ENCODE measurements at places on chromosomes 1 and 21.

- DNase-seq, result no peak
These were observed 244.6 kb downstream of the NPHP4 start for GRCh38 chr1:5747426-5748285.

DNA sequence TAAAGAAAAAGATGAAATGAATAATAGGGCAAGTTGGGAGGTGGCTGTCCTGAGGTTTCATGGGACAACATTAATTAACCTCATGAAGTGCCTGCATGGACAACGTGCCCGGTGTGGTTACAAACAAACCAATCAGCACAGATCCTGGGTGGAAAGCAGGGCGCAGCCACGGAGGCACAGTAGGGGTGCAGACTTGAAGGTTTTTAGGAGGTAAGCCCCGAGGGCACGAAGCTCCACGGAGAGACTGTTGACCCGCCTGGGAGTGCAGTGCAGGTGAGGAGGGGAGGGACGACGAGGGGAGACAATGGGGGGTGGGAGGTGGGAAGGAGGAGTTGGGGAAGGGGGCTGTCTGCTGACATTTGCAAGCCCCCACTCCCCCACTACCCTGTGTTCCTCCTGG lies 2.3 kb upstream of the RIPK4 start:
- DNase-seq, result no peak

- no peak for DNase-seq
These were observed 8.1 kb upstream of the TNFRSF4 start for GRCh38 chr1:1221887-1222574.

- no peak for DNase-seq
These were observed 31.7 kb downstream of the TP73 start for GRCh38 chr1:3683992-3684391.

- DNase-seq, result no peak
These were observed 1560.3 kb downstream of the MRPL39 start for GRCh38 chr21:24046829-24047443.

DNA sequence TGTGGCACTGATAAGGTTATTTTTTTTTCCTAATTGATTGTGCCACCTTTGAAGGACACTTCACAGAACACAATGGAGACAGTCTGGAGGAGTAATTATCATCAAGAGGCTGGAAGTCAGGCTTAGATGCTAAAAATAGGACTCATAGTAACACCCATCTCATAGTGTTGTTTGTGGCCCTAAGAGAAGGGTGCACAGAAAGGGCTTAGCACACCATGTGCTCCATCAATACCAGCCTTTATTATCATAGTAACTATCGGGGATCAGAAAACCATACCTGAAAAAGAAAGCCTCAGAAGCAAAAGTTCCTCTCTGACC lies 11.9 kb downstream of the NIPAL3 start:
- no peak for DNase-seq

DNA sequence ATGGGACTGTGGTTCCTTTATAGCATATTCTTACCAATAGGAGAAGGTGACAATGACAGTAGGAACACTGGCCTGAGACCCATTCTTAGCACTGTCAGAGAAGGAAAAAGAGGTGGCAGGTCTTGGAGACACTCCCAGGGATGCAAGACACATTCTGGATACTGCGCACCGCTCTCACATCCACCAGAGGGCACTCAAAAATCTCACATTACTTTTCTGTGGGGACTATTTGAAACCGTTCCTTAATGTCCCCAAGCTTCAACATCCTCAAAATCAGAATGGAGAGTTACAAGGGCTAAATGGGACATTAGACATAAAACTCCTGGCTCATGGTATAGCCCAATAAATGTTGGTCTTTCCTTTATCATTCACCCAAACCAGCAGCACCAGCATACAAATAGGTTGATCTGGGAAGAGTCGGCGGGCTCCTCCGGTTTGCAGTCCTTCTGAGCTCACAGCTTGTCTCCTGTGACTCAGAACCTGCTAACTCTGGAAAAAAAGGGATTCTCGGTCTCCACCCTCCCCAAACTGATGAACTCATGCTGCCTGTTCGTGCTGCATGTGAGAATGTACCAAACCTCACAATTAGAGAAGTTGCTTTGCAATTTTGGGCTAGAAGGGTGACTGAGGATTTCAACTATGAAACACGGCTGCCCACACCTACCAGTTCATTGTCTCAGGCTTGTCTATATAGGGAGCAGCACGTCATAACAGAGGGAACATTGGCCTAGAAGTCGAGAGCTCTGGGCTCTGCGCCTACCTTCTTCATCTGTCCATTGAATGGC lies 40.2 kb downstream of the IL12RB2 start:
- DNase-seq, result no peak

DNA sequence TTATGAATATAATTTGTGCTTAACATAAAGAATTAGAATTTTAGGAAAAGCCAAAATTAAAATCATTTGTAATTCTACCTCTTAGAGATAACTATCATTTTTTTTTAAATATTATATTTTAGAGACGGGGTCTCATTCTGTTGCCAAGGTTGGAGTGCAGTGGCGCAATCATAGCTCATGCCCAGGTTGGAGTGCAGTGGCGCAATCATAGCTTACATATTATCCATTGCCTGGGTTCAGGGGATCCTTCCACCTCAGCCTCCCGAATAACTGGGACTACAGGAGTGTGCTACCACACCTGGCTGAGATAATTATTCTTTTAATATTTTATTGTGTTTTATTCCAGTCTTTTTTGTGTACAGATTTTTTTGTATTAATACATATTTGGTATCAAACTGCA lies 8.3 kb downstream of the RASAL2 start:
- no peak for DNase-seq

DNA sequence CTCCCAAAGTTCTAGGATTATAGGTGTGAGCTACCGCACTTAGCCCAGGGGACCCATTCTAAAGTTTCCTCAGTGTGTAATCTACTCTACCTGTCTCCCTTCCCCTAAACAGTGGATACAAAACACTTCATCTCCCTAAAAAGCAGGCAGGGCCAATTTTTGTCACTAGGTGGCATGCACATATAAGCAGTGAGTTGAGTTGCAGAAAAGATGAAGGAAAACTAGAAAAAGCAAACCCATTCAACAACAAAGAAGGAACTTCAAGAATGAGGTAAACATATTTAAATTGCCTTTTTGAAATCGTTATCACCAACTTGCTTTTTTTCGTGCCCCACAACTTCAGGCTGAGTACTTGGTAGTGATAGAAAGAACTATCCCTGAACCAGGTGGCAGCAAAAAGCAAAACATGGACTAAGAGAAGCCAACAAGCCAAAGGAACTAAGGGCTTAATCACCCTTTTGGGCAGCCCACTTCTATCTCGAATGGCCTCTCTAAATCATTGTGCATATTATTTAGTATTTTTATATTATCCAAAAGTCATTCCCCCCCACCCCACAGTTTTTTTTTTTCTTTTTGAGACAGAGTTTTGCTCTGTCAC lies 19.7 kb upstream of the ALDH9A1 start:
- peak; percentile 29 for DNase-seq

DNA sequence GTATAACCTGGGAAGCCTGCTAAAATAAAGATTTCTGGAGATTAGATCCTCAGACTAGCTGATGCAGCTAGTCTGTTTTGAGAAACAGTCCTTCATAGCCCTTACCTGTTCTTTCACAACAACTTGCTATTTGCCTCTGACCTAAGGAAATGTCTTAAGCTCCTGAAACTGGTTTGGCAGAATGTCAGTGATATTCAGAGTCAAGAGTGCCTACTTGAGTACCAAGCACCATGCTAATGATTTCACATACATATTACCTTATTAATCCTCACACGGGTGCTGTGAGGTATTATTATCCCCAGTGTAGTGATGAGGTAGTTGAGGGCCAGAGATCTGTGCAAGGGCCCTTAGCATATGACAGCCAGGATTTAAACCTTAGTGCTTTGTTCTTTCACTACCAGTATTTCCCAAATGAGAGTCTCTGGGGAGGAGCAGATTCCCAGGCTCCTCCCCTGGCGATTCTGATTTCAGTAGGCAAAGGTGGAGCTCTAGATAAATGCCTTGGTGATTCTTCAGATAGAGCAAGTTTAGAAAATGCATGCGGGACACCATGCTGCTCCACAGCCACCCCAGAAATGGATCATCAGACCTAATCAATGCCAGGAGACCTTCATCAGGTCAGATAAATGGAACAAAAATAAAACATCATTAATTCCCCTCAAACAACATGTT lies 47.4 kb upstream of the WNT2B start:
- no peak for DNase-seq

GRCh38 chr1:1191734-1192133 lies 14.7 kb downstream of the TNFRSF18 start:
- no peak for DNase-seq

- DNase-seq, result no peak
These were observed 26.3 kb upstream of the SYT14 start for GRCh38 chr1:209911746-209912145.

- DNase-seq, result peak; percentile 48
These were observed 2.3 kb downstream of the TTC24 start for GRCh38 chr1:156581661-156582387.

DNA sequence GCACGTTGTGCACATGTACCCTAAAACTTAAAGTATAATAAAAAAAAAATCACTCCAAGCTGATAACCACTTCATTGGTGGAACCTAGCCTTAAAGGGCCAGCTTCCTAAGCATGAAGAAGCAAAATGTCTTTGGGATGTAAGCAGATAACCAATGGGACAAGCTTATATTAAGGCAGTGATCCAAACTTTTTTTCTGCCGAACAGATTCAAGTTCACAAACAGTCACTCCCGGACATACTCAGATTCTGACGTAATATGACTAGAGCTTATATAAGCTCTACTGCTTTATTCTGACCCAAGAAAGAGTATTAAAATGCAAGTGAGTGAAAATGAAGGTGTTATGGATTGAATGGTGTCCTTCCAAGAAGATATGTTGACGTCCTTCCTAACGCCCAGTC lies 44.9 kb upstream of the HIVEP3 start:
- no peak for DNase-seq

DNA sequence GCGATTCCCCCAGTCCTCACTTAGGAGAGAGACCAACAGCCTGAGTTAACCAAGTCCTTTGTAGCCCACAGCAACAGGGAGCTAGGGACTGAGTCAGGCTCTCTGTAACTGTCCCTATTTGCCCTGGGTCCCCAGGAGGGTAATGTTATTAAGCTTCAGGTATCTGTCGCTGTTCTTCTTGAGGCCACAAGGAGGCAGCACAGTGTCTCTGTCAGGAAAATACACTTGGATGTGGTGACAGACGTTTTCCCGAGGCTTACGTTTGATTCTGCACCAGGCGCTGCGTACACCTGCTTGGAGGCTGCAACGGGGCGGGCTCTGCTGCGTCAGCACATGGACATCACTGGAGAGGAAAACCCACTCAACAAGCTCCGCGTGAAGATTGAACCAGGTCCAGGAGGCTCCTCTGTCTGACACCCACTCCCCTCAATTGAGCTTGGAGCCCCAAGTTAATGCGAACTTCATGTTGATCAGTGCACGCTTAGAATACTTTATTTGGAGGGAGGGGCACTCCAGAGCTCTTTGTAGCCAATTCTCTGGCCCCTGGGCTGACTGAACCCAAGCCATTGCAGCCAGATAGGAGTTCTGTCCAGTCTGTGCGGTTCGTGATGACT lies 10.7 kb upstream of the ELF3 start:
- DNase-seq, result peak; percentile 52

- DNase-seq, result no peak
These were observed 19.0 kb upstream of the SH2D5 start for GRCh38 chr1:20751462-20751990.

GRCh38 chr1:159992161-159992560 lies 38.1 kb upstream of the SLAMF9 start:
- no peak for DNase-seq

GRCh38 chr1:18787825-18788385 lies 71.6 kb downstream of the TAS1R2 start:
- DNase-seq, result no peak

GRCh38 chr1:109256085-109256484 lies 6.7 kb downstream of the CELSR2 start:
- DNase-seq, result no peak

DNA sequence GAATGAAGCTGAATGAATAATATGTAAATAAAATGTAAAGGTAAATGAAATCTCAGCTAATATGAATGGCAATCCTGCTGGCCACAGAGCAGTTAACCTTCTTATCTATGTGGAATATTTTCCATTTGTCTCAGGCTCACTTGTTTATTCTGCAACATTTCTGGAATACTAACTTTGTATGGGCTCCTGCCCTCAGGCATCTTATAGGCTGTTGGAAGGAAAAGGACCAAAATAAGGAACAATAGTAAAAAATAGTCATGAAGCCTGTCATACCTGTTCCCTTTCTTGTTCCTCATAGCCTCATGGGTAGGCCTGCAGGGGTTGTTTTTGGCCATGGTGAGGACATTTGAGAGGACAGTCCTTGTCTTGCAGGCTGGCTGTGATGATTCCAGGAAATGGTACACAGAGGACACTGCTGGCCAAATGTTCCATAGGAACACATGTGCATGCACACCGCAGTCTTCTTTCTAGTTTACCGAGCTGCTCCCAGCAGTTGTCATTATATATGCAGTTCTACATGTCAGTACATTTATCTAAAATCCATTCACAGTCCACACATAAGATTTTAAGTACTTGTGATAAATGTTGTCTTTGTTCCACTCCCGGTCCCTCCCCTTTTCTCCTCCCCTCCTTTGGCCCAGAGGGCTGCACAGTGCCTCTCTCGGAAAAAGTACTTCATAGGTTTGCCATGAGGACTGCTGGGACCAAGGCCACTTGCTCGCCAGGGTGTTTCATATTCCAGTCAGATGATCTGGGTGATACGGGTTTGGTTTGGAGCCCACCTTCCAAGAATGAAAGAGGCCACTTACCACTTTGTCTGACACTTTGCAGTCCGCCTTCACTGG lies 15.2 kb upstream of the KCNQ4 start:
- DNase-seq, result no peak

DNA sequence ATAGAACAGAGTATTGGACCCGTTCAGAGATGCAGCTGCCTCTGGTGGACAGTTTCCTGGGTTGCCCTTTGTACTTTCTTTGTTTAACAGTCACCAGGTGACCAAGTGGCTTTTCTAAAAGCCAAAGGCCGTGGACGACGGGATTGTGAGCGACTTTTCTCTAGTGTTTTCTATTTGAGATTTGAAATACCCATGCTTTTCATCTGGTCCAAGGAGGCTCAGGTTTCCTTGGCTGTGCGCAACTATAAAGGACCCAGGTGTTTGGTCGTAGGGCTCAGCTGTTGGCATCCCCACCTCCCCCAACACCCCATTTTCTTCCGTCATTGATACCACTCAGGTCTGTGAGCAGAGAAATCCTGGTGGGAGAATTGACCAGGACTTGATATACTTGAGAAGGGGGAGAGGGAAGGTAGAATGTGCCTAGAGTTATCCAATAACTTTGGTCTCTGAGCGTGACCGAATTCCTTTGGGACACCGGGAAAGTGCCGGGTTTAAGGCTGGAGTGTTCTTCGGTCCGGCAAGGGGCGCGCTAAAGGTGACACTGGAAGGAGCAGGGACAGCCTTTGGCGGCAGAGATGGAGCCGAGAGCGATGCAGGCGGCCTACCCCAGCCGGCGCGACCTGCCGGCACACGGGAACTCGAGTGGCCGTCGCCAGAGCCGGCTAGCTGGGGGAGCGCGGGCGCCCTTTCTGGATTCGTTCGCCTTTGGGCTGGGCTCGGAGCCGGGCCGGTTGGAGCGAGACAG lies 83.4 kb upstream of the BMP8A start:
- DNase-seq, result no peak

GRCh38 chr1:21156019-21156418 lies 20.7 kb downstream of the EIF4G3 start:
- no peak for DNase-seq

GRCh38 chr1:154822717-154823116 lies 47.4 kb downstream of the KCNN3 start:
- DNase-seq, result no peak

GRCh38 chr1:56972976-56973375 lies 7.2 kb upstream of the C8B start:
- DNase-seq, result no peak

- no peak for DNase-seq
These were observed 4.5 kb upstream of the CD101 start for GRCh38 chr1:116997066-116997465.

- DNase-seq, result no peak
These were observed 10.6 kb upstream of the LRRC39 start for GRCh38 chr1:100188617-100189016.
